ENCODE measurements at places on chromosomes 1 and 21.

DNA sequence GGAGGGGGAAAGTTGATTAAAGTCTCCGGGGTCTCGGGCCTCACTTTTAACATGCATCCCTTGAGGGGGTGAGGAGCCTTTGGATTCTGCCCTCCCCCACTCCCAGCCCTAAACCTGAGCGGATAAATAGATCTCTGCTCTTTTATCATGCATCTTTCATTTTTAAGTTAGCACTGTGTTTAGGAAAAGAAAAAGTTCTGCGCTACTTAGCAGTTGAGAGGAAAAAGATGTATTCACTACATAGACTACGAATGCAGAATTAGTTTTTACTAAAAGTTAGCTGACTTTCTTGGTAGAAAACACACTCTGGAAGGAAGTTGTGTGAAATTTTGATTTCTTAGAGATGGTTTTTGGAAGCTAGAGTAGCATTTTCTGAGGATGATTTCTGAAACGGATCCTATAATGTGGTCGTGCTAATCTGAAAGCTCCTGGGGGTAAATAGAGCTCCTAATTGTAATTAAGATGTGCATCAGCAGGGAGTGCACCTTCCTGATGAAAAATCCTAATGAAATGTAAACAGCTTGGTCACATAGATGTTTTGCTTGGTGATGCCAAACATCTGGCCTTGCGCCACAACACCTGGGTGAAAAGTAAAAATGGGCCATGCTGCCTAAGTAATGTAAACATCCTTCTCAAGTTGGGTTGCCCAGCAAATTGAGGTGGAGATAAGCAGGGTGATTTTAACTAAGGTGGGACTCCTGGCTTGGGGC lies 1.8 kb downstream of the ROR1 start:
- no peak for DNase-seq

DNA sequence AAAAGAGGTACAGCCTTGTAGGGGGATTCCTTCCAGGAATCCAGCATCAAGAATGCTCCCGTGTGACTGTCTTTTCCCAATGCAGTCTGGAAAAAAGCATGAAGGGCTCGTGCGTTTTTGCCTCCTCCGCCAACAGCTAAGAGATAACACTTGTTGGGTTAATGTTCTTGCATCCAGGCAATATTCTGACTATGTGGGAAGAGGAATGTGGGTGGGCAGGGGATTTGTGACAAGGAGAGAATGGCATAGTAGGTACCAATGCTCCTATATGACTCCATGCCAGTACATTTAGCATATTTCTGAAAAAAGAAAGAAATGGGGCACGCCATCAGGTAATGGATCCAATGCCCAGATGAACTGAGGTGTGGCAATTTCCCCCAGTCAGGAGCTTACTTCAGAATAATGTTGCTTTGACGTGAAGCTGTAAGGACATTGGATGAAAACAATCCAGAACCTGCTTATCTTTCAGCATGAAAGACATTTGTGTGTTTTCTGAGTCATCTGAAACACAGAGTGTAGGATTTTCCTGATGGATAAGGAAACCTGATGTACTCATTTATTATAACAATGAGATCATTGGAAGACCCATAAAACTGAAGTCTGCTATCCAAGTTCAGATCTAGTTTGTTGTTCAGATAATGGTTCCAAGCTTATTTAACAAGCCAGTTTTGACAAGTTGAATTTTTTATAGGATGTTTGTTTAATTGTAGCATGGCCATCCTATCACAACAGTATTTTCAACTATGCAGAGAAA lies 105.5 kb downstream of the LYPLAL1 start:
- no peak for DNase-seq

- no peak for DNase-seq
These were observed 29.0 kb downstream of the ZSWIM5 start for GRCh38 chr1:45177452-45177851.

DNA sequence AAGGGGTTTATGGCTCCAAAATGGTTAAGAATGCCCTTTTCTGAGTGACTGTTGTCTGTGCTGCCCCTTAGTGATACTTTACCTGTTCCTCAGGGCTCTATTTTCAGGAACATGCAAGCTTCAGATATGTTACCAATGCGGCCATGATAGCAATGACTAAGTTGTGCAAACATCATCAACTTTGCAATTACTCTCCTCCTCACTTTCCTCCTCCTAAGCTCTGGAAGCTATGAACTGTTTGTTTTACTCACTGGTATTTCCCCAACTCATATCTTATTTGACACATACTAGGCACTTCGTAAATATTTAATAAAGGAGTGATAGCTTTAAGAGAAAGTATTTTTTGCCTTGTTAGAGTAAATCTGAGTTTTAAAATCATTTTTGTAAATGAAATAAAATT lies 53.8 kb downstream of the RWDD3 start:
- no peak for DNase-seq

- no peak for DNase-seq
These were observed 4.2 kb upstream of the CDCP2 start for GRCh38 chr1:54156986-54157385.

DNA sequence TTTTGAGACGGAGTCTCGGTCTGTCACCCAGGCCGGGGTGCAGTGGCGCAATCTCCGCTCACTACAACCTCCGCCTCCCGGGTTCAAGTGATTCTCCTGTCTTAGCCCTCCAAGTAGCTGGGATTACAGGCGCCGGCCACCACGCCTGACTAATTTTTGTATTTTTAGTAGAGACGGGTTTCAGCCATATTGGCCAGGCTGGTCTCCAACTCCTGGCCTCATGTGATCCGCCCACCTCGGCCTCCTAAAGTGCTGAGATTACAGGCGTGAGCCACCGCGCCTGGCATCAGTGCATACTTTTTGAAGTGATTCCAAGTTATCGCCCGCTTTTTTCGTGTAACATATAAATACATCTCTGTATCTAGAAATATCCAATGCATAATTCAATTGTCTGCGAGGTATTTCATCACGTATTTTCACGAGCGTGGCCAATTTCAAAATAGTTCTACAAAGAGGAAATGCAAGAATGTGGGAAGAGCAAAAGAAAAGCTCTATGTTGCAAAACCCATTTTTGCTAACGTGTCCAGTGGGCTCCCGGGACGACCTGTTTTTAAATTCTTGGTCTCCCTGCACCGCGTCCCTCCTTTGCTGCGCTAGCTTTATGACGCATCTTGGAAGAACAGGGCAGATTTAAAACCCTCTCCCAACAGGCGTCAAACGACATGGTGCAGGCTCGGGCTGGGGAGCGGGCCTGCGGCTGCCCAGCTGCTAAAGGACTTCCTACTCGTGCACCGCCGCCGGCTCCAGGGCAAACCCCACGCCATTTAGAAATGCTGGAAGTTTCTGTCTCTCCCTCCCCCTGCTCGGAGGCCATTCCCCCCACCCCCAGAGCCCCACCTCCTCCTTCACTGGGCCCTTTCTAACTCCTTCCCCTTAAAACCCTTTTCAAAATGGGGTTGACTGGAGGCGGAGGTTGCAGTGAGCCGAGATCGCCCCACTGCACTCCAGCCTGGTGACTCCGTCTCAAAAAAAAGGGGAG lies 923 bp upstream of the IFNGR2 start:
- DNase-seq, result peak; percentile 58

DNA sequence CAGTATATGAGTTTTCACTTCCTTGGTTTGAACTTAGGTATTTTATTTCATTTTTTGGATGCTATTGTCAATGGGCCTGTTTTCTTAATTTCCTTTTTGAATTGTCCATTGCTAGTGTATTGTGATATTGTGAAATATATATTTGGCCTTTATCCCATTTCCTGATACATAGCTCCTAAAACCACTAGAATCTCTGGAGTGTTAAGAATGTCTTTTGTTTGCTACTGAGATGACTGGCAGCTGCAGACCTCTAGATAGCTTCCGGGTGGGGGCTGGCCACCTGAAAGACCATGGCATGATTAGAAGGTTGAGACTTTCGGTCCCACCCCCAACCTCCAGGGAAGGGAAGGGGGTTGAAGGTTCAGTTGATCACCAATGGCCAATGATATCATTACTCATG lies 245.4 kb downstream of the KCNJ6 start:
- peak; percentile 63 for DNase-seq

DNA sequence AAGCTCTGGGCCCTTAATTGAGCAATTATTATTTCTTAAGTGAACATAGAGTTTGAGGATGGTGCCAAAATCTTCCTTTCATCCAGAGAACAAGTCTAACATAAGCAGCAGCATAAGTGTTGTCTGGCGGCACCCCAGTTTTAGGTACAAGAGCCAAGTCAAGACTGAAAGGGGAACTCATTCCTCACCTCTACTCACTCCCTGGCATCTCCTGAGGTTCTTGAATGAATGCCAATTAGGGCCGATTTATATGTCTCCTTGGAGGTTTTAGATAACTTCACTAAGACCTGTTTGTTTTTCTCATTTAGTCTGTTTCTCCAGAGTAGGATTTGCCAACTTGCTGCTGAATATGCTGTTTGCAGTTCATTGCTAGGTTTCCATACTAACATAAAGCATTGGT lies 42.6 kb upstream of the ADGRL2 start:
- no peak for DNase-seq

DNA sequence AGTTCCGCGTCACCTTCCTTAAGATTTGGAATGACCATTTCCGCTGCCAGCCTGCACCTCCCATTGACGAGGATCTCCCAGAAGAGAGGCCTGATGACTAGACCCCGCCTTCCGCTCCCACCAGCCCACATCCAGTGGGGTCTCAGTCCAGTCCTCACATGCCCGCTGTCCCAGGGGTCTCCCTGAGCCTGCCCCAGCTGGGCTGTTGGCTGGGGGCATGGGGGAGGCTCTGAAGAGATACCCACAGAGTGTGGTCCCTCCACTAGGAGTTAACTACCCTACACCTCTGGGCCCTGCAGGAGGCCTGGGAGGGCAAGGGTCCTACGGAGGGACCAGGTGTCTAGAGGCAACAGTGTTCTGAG lies 9.8 kb downstream of the MYBPH start:
- no peak for DNase-seq

DNA sequence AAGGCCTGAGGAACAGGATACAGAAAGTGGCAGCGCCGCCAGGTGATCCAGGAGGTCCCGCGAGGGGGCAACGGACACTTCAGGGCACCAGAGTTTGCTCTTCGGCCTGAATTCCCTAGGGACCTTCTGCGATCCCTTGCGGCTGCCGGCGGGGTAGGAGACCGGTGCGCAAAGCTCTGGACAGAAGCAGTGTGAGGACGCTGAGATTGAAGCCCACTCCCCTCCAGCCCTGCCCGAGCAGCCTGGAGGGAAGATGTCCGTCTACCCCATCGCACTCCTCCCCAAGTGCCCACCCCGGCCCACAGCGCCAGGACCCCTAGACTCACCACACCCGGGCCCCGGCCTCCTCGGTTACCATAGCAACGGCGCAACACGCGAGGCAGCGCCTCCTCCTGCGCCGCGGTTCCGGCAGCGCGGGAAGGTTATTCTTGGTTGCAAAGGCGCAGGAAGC lies at the start of gene ANKRD45:
Gene ANKRD45 (minus strand): TSS at position 361 of the 451 bp plus-strand sequence. CDS start 10,433 bp downstream, outside the sequence.
- peak; percentile 12 for DNase-seq

GRCh38 chr1:203351037-203351625 lies at the start of gene FMOD:
TSS of gene FMOD (minus strand) at chr1:203351122. CDS start at chr1:203348270, 2,852 bp downstream.
- DNase-seq, result peak; percentile 14

DNA sequence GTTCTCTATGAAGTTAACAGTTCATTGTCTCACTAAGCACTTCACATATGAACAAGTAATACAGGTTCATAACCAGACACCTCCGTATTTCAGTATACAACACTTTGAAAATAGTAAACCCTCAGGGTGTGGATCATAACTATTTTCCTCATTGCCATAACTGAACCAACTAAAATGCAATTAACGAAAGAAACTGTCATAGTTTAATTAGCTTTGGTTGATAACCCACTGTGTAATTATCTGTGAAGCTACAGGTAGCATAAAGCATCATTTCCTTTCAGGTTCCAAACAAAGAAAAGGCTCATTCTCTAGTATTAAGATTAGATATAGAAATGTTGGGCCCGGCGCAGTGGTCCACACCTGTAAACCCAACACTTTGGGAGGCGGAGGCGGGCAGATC lies 58.5 kb downstream of the EIF4G3 start:
- no peak for DNase-seq

- no peak for DNase-seq
These were observed 35.9 kb upstream of the KIF21B start for GRCh38 chr1:201059401-201059800.

DNA sequence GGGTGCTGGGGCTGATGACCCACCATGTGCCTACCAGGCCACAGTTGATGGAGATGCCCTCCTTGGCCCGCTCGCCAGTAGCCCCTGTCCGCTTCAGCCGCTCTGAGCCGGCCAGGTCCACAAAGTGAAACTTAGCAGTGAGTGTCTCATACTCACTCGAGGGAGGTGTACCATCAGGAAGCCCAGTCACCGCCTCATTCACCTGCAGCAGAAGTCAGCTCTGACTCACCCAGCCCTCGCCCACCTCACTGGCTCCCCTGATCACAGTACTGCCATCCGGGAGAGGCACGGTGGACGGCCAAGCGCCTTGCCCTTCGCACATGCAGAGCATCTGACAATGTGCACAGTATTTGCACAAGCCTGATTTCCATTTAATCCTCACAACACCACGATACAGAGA lies 18.8 kb downstream of the KIF21B start:
- no peak for DNase-seq

DNA sequence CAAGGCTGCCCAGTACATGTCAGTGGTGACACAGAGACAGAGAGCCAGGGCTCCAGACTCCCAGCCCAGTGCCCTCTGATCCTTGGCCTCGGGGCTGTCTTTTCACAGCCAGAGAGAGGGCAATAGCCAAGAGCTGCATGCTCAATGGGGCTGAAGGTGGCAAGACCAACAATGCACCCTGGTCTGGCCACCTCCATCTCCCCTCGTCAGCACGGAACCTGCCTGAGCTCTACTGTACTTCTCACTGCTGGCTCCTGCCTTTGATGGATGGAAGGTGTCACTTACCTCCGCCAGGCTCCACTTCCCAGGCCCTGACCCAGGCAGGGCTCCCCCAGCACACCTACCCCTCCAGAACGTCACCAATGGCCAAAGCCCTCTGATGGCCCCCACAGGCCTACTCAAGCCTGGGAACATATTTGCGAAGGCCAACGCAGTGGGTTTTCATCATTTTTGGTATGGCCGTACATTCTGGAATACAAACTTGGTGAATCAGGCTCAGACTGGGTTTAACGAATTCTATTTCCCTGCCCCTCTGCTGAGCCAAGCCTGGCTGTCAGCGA lies 88.1 kb downstream of the DMRTB1 start:
- DNase-seq, result no peak

DNA sequence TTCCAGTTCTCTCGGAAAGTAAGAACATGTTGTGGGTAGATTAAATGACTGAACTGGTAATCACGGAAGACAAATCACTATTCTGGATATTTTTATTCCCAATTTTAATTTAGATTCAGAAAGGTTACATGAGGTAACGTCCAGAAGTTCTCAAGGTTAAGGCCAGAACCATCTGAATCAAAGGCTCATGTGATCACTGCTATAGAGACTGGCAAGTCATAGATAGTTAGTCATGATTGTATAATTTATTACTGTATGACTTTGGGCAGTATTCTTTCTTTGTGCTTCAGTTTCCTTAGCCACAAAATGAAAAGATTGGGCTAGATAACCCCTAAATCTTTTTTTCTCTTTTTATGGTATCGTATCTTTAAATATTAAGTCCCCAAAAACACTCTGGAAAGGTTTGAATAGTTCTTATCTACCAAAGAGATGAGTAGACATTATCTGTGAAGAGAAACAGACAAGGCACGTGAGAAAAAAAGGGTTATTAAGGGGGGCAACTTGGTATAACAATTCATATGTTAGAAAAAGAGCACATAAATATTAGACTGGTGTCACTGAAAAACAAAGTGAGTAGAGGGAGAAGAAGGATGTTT lies 241.0 kb downstream of the PTPRC start:
- DNase-seq, result no peak

Data from fibroblast of skin of left quadriceps (primary cell).